Naive B cell (primary cell): ENCODE measurements at places on chromosomes 7 and 10.
A peak's percentile ranks its signal among the peaks of the same experiment; 100 is the strongest.

- H3K27me3 ChIP-seq = no peaks in the 10 kb centered on the region
- H3K27ac ChIP-seq = peak overlapping the region; percentile 98
- H3K36me3 ChIP-seq = no peaks in the 10 kb centered on the region
- H3K4me3 ChIP-seq = peak overlapping the region; percentile 61
Measured at GRCh38 chr10:60351191-60351853, 38.4 kb downstream of the ANK3 start.

GRCh38 chr7:82382276-82382675, 61.3 kb downstream of the CACNA2D1 start:
- H3K4me1 ChIP-seq = no peaks in the 10 kb centered on the region
- no peaks in the 10 kb centered on the region for H3K36me3 ChIP-seq
- no peak for DNase-seq
- H3K4me3 ChIP-seq = no peak overlapping the region
- no peaks in the 10 kb centered on the region for H3K27me3 ChIP-seq

DNA sequence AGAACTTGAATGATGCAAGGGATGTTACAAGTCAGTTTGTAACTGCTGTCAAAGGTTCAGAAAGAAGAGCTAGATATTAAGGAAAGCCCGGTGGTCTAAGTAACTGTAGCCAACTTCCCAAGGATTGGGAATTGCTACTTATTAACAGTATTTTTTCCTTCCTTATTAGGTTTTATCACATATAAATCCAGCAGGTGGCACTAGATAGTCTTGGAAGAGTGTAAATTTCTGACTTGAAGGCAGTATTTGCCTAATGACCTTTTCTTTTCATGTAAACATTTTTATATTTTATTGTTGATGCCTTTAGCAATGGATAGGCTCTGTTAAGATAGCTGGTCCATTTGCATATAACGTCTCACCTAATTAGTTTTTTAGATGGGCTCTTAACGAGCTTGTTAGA, 51.2 kb downstream of the ANLN start:
- H3K4me1 ChIP-seq = no peaks in the 10 kb centered on the region

GRCh38 chr7:98064233-98064632, 42.4 kb upstream of the LMTK2 start:
- no peak overlapping the region for H3K27ac ChIP-seq
- no peaks in the 10 kb centered on the region for H3K4me1 ChIP-seq
- no peaks in the 10 kb centered on the region for H3K36me3 ChIP-seq
- DNase-seq = no peak
- no peak overlapping the region for H3K4me3 ChIP-seq

DNA sequence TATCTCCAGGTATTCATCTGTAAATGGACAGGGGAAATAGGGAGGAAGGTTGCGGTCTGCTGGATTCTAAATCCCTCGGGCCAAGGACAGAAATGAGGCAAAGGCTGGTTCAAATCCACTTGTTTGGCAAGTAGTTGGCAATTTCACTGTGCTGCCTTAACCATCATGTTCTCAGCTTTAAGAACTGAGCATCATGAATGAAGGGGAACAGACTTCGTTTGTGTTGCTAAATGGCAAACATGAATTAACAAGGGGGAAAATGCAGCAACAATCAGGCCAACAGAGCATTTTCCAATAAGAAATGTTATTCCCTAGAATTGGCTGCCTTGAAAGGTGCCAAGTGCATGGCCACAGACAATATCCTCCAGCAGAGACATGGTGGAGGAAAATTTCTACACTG, 36.9 kb downstream of the PARD3 start:
- H3K36me3 ChIP-seq = no peaks in the 10 kb centered on the region
- H3K27ac ChIP-seq = no peak overlapping the region
- no peak for DNase-seq
- peaks cover 9% of the 10 kb centered on the region for H3K4me1 ChIP-seq

GRCh38 chr7:79897166-79897565, 237.5 kb upstream of the GNAI1 start:
- H3K27ac ChIP-seq = no peak overlapping the region
- H3K36me3 ChIP-seq = no peaks in the 10 kb centered on the region
- no peaks in the 10 kb centered on the region for H3K4me1 ChIP-seq
- no peak for DNase-seq
- no peaks in the 10 kb centered on the region for H3K27me3 ChIP-seq

DNA sequence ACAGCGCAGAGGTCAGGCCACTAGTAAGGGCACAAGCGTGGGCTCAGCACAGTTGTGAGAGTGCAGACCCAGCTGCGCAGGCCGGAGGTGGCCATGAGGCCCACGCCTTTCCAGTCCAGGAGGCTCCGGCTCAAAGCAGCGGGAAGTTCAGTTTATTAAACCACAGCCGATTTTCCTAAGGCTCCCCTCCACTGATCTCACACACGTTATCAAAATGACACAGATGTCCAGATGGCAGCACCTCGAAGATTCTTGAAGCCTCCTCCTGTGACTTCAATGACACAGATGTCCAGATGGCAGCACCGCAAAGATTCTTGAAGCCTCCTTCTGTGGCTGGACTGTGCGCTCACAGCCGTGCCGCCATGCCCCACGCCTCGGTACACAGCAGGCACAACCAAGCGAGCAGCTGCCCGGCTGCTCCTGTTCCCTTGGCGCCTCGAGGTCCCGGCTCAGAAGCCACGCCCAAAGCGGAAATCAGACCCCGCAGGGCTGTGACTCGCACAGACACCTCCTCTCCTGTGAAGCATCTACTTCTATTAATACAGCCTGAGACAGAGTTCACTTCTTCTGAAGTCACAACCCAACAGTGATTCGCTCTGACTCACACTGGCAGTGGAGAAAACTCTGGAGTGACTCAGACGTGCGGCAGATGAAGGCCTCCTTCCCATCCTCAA, 122.7 kb downstream of the MAD1L1 start:
- H3K27ac ChIP-seq = peak overlapping the region; percentile 51
- peaks cover 12% of the 10 kb centered on the region for H3K36me3 ChIP-seq
- DNase-seq = no peak
- no peaks in the 10 kb centered on the region for H3K27me3 ChIP-seq
- H3K4me3 ChIP-seq = peak overlapping the region; percentile 24

GRCh38 chr10:80281292-80281691, 8.2 kb downstream of the MAT1A start:
- H3K27me3 ChIP-seq = no peaks in the 10 kb centered on the region
- H3K27ac ChIP-seq = no peak overlapping the region
- DNase-seq = no peak
- H3K4me3 ChIP-seq = no peak overlapping the region

DNA sequence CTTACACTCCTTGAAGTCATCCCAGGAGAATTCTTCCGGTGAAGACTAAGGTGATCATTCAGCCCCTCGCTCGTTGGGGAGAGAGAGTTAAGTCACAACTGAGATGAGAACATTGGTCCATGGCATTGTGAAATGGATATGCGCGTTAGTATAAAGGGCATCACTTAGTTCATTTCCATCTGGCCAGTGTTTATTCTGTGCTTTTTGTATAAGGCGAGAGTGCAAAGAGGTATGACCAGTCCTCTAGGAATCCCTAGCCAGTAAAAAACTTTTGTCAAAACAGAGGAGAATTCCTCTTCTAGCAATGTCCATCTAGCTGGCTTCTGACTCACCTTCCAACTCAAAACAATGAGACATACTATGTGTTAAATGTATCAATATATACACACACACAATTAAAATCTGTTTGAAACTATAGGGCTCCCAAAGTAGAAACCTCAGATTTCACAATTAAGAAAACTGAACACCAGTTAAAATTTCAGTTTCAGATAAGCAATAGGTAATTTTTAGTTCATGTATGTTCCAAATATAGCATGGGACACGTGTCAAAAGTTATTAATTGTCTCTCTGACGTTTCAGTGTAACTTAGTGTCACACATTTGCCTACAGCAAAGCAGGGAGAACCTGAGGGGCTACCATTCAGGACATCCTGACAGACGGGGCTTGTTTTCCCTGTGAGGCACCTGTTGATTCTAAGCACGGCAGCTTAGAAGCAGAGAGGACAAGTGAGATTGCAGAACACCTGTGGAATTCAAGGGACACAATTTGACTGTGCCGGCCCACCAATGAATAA, 158.9 kb downstream of the KLF6 start:
- H3K36me3 ChIP-seq = peaks cover under 1% of the 10 kb centered on the region
- peaks cover 9% of the 10 kb centered on the region for H3K4me1 ChIP-seq
- DNase-seq = no peak
- H3K27ac ChIP-seq = no peak overlapping the region

DNA sequence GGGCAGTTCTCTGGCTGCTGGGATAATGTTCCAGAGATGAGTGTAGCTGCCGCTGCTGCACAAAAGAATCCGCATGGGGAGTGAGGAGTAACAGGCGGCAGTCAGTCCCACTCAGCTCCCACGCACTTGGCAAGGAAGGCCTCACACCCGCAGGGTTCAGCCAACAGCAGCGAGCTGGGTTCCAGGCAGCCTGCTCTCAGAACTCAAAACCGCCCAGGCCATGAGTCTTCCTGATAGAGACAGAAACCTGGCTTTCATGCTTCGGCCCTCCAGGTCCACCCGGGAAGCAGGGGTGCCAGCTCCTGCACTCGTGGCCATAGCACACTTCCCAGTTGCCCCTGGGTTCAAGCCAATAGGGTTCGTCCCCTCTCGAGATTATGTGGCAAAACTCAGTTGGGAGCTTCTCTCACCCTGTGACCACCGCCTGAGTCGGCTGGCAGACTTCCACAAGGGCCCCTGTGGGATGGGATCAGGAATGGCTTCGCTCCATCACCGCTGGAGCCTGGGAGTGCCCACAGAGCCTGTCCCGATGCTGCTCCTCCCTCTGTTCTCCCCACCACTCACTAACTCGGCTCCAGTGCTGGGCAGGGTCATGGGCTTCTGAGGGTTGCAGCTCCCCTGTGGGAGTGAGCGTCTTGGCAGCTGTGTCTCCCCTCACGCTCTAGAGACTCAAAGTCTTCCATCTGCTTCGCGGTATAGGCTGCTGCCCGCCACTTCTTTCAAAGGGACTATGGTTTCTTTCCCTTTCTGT, 20.6 kb downstream of the CLRN3 start:
- peaks cover 7% of the 10 kb centered on the region for H3K4me1 ChIP-seq
- H3K27me3 ChIP-seq = peaks cover 9% of the 10 kb centered on the region
- no peak overlapping the region for H3K4me3 ChIP-seq
- no peak overlapping the region for H3K27ac ChIP-seq
- peaks cover 7% of the 10 kb centered on the region for H3K36me3 ChIP-seq
- no peak for DNase-seq

- H3K4me3 ChIP-seq = peak overlapping the region; percentile 51
- no peak for DNase-seq
- peaks cover 44% of the 10 kb centered on the region for H3K4me1 ChIP-seq
- H3K27me3 ChIP-seq = peaks cover 88% of the 10 kb centered on the region
Measured at GRCh38 chr7:27198138-27198841, 1.6 kb downstream of the HOXA13 start.

DNA sequence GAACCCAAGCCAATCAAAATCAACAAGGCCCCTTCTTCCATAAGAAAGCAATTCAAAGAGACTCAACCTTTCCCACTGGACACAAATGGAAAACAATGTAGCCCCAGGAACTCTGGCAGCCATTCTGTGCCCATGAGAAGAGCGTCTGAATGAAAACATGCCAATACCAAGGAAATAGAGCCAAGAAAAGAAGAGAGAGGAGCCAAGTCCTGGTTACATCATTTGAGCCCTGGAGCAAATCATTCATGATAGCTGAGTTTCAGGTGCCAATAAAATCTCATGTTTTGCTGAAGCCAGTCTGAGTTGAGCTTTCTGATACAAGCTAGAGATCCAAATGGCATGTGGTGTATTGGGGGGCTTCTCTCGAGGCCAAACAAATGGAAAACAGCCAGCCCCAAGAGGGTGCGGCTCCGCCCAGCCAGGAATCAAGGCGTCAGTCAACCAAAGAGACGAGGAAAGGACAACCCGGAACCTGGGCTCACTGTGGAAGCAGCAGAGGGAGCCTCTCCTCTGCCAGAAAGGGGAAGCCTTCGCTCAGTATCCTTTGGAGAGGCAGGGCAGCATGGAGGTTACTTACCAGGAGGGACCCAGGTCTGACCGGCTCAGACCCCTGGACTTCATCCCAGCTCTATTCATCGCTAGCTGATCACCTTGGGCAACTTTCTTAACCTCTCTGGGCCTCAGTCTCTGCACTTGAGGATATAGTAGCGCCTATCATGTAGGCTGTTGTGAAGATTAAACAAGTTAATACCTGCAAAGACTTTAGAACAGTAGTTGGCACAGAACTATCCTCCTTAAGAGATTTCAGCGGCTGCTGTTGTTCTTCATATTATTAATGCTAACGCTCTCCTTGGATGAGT, 61.8 kb downstream of the OAT start:
- no peak overlapping the region for H3K27ac ChIP-seq
- H3K27me3 ChIP-seq = no peaks in the 10 kb centered on the region
- DNase-seq = no peak
- no peak overlapping the region for H3K4me3 ChIP-seq
- H3K4me1 ChIP-seq = peaks cover 11% of the 10 kb centered on the region
- peaks cover 8% of the 10 kb centered on the region for H3K36me3 ChIP-seq

DNA sequence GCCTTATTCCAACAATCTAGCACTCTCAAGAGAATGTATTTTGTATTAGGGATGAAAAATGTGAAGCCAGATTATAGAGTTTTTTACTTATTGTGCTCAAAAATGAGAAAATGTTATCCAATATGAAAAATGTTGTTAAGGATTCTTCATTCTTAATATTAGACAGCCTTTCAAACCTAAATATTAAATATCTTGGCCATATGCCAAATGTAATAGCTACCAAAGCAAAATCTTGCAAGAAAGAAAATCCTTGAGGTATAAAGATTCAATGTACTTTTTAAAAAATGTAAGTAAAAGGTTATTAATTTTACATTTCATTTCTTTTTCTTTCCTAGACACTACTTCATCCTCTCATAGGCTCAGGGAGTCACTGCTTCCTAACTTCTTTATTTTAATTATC, 33.4 kb downstream of the MET start:
- no peak overlapping the region for H3K27ac ChIP-seq
- H3K4me1 ChIP-seq = no peaks in the 10 kb centered on the region
- no peak for DNase-seq
- no peaks in the 10 kb centered on the region for H3K36me3 ChIP-seq
- H3K27me3 ChIP-seq = peaks cover 26% of the 10 kb centered on the region

GRCh38 chr7:43756368-43757072, 2.0 kb upstream of the BLVRA start:
- peak overlapping the region; percentile 27 for H3K4me3 ChIP-seq
- no peak overlapping the region for H3K27ac ChIP-seq
- H3K27me3 ChIP-seq = peaks cover 10% of the 10 kb centered on the region
- no peaks in the 10 kb centered on the region for H3K36me3 ChIP-seq
- H3K4me1 ChIP-seq = peaks cover 8% of the 10 kb centered on the region

GRCh38 chr10:101578803-101579515, 9.1 kb downstream of the POLL start:
- H3K36me3 ChIP-seq = peaks cover 7% of the 10 kb centered on the region
- peaks cover 5% of the 10 kb centered on the region for H3K4me1 ChIP-seq
- DNase-seq = no peak
- no peaks in the 10 kb centered on the region for H3K27me3 ChIP-seq

DNA sequence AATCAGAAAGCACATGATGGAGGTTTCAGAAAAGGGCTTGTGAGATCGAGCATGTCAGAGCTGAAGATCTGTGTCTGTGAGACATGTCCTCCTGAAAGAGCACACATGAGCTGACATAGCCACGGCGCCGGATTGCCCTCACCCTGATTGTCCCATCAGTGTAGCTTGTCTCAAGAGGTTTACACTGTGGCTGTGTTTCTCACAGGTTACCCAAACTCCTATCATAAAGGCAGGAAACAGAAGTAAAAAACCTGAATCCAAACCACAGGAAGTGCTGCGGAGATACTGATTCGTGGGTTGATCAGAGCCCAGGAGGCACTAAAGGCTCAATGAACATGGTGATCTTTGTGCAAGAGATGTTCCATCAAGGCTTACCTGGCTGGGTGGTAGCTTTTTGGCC, 3.9 kb upstream of the ATP6V0E2 start:
- H3K27me3 ChIP-seq = no peaks in the 10 kb centered on the region
- H3K4me1 ChIP-seq = peaks cover 46% of the 10 kb centered on the region
- no peak for DNase-seq
